ENCODE measurements at places on chromosomes 13 and 19. TPM values are rescaled to one million over a fixed set of nuclear protein-coding genes. Genes with fewer than 3 reads are reported as not detected.
A peak's percentile ranks its signal among the peaks of the same experiment; 100 is the strongest.

Gene DCLK1
- 4.5 TPM for total RNA-seq

Gene PDE4A
- total RNA-seq, result 35.5 TPM

Gene CYP2A7
- 1.7 TPM for total RNA-seq

- H3K4me1 ChIP-seq, result peaks cover 3% of the 10 kb centered on the region
- no peaks in the 10 kb centered on the region for H3K27me3 ChIP-seq
- peaks cover 29% of the 10 kb centered on the region for H3K36me3 ChIP-seq
- no peak overlapping the region for H3K27ac ChIP-seq
- no peak overlapping the region for H3K4me3 ChIP-seq
These were observed 10.1 kb downstream of the COG3 start for GRCh38 chr13:45474584-45475454.

DNA sequence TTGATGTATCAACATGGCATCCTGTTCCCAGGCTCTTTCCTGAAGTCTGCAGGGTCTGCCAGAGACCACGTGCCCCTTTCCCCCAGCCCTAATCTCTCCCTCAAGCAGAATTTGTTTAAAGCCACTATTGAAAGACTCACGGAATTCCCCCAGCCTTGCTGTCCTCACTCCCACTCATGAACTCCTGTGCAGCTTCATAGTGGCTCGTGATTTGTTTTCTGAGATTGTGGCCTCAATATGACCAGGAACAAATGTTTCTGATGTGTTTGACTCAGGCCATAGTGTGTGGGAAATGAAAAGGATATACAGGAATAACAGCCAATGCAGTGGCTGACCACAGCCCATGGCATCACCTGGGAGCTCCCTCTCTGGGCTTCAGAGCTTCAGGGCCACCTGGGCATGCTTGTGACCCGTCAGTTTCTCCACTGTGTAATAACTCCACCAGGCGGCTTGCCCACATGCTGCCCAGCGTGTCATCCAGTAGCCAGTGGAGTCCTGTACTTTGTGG lies 8.1 kb upstream of the SERPINE3 start:
- no peaks in the 10 kb centered on the region for H3K4me1 ChIP-seq
- H3K27me3 ChIP-seq, result no peaks in the 10 kb centered on the region
- no peak overlapping the region for H3K27ac ChIP-seq

GRCh38 chr19:50556282-50557008 lies 11.8 kb downstream of the LRRC4B start:
- no peak overlapping the region for H3K27ac ChIP-seq
- peak; percentile 87 for DNase-seq
- H3K4me1 ChIP-seq, result peaks cover 6% of the 10 kb centered on the region
- H3K36me3 ChIP-seq, result no peaks in the 10 kb centered on the region
- H3K4me3 ChIP-seq, result peak overlapping the region; percentile 39

All from upper lobe of right lung (tissue), 1 donor.